ENCODE measurements at places on chromosomes 1 and 21.

GRCh38 chr1:33818071-33818470 is 45.8 kb upstream of the HMGB4 start:
- DNase-seq, result peak; percentile 15

DNA sequence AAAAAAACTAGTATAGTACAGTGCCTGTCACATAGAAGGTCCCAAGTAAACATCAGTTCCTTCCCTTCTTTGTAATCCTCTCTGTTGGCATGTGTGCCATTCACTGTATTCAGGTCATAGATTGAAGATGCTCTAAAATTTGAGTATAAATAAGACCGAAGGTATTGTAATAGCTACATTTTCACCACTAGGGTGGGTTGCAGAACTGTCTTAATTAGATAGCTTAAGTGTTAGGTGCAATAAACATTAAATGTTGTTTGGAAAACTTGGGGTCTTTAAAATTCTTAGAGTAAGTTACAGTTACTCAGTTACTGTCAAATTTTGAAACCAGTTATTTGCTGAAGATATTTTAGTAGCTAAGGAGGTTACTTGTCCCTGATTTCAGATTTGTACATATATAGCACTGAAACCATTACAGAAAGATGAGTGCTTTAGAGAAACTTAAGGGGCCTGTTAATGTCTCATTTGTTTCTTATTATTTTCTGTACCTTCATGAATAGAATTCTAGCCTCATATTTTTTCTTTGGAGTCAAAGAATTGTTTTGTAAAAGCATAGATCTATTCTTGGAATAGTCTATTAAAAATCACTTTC is 24.3 kb downstream of the PER3 start:
- DNase-seq, result peak; percentile 60

- peak; percentile 87 for DNase-seq
Measured at GRCh38 chr1:26417111-26417759, 6.6 kb downstream of the LIN28A start.

DNA sequence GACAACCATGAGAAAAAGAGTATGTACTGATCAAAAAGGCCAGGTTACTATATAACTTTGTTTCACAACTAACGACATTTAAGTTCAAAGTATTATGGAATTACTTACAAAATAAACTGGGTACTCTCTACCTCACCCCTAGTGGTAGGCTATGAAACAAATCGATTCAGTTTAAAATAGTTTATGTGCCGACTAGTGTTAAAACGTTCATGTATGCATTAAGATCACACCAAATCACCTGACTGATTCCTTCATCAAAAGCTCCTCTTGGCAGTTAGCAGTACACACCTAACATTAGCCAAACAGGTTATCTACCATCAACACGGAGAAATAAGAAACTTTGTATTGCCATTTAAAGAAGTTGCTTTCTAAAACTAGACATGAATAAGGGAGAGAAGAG is 137.1 kb downstream of the AKT3 start:
- no peak for DNase-seq

DNA sequence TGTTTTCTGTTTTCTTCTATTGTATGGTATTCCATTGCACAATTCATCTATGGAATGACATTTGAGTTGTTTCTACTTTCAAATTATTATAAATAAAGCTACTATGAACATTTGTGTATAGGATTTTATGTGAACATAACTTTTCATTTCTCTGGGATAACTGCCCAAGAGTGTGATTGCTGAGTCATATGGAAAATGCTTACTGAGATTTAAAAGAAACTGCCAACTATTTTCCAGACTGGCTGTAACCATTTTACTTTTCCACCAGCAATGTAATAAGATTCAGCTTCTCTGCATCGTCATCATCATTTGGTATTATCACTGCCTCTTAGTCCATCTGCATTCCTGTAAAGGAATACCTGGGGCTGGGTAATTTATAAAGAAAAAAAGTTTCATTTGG is 779.6 kb upstream of the PRMT6 start:
- DNase-seq, result peak; percentile 1

DNA sequence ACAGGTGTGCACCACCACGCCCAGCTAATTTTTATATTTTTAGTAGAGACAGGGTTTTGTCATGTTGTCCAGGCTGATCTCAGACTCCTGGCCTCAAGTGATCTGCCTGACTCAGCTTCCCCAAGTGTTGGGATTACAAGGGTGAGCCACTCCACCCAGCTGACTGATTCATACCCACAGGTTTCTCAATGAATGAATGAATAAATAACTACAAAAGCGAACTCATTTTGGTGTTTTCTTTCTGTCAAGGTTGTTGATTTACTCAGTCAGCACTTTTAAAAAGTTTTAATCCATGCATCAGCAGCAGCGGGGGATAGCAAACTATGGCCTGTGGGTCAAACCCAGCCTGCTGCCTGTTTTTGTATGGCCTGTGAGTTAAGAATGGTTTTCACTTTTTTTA is 217.5 kb downstream of the FAF1 start:
- peak; percentile 84 for DNase-seq

- DNase-seq, result no peak
Measured at GRCh38 chr1:85799737-85800136, 91.5 kb upstream of the ZNHIT6 start.

DNA sequence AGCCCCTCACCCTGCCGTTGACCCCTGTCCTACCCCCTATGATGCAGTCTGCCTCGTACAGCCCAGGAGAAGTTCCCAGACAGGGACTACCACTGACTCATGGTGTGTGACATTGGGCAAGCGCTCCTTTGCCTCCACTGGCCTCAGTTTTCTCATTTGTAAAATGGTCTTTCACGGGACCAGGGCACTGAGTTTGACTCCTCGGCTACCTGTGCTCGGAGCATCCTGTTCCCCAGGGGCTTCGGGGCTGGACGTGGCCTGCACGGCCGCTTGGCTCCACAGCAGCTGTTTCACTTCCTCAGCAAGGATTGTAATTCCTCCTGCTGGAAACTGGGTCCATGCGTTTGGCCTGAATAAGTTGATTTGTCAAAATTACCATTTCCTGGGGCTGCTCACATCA is 277.3 kb downstream of the MATN1 start:
- DNase-seq, result no peak

DNA sequence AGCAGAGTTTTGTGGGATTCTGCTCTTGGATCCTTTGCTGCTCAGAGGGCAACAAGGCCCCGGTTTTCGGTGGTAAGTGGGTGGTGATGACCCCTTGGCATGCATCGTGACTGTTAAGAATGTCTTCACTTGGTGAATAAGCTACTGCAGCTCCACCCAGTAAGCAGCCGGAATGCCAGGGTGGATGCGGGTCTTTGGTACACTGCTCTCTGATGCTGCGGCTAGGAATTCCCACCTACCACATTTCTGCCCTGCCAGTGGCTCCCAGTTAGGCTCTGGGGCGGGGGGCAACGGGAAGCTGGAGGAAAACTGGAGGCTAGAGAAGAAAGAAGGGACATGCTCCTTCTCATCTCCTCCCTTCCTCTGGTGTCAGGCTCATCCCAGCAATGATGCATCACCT is 180.4 kb upstream of the GALNT2 start:
- no peak for DNase-seq

DNA sequence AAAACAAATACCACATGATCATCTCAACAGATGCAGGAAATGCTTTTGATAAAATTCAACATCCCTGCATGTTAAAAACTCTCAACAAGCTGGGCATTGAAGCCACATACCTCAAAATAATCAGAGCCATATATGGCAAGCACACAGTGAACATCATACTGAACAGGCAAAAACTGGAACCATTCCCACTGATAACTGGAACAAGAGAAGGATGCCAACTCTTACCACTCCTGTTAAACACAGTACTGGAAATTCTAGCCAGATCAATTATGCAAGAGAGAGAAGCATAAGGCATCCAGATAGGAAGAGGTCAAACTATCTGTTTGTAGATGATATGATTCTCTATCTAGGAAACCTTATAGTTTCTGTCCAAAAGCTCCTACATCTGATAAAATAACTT is 91.6 kb downstream of the DNAH14 start:
- no peak for DNase-seq

DNA sequence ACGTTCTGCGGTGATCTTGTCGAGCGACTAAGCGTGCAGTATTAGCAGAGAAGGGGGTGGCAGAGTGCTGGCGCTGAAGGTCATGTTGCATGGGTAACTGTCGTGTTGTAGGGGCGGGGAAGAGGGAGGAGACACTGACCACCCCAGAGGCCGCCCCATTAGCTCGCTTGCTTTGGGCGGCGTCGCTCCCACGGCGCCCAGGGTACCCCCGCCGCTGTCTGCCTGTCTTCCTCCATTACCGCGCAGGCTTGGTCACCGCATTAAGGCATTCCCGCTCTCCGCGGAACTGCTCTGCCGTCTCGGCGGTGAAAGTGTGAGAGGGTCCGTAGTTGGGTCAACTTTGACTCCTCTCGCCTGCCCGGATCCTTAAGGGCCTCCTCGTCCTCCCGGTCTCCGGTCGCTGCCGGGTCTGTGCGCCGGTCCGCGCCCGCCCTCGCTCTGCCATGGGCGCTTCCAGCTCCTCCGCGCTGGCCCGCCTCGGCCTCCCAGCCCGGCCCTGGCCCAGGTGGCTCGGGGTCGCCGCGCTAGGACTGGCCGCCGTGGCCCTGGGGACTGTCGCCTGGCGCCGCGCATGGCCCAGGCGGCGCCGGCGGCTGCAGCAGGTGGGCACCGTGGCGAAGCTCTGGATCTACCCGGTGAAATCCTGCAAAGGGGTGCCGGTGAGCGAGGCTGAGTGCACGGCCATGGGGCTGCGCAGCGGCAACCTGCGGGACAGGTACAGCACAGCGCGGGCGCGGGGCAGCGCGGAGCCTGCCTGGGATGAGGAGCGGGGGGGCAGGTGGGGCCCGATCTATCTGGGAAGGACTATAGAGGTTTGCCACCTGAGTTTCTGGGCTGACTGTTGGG is at the start of gene MTARC2:
MTARC2 (plus strand) TSS at position 234 of the 846 bp plus-strand sequence; CDS start at position 444, 210 bp downstream.
- peak; percentile 57 for DNase-seq

- DNase-seq, result no peak
Measured at GRCh38 chr1:86247597-86248279, 91.2 kb upstream of the COL24A1 start.

DNA sequence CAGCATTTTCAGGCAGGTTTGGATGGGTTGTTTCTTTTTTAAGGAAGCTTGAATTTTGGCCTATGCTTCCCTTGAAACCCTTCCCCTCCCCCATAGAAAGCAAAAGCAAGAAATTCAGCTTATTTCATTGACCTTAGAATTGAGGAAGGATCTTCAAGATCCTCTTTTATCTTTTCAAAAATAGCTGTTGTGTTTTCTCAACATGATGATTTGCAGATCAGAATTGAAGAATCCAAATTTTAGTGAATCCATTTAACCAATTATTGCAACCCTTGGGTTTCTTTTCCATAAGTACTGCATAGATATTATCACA is 73.7 kb downstream of the LRRC8C start:
- DNase-seq, result no peak

GRCh38 chr1:181079920-181080319 is 8.6 kb upstream of the IER5 start:
- DNase-seq, result no peak

- no peak for DNase-seq
Measured at GRCh38 chr1:41479000-41479807, 5.3 kb downstream of the EDN2 start.

GRCh38 chr1:228150461-228151179 is 890 bp downstream of the GJC2 start:
- DNase-seq, result no peak

DNA sequence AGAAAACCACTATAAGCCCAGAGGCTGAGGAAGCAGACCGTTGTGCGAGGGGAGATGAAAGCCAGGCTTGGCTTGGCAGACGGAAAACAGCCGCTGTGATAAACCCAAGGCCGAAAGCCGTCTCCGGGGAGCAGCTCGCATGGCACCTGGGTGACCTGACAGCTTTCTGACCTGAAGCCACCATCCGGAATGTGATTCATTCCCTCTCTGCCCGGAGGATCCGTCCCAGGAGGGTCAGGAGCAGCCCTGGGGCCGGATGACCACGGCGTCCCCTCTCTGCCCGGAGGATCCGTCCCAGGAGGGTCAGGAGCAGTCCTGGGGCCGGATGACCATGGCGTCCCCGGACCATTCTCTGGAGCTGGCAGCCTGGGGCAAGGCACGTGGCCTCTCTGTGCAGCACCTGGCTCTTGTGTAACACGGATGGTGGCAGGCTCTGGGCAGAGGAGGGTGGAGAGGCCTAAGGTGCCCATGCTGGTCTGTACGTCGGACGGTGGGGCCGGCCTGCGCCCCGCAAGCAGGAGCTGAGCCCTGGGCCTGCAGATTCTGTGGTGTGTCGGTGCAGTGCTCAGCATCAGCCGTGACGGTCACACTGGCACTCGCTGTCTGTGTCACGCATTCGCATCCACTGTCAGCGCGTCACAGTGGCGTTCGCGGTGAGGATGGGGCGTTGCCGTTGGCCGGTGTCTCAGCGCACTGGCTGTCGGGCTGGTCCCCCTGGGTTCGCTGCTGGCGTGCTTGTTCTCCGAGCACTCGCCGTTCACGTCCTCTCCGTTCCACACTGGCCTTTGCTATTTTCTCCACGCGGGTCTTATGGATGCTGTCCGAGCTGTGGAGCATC is 50.3 kb downstream of the SLX9 start:
- no peak for DNase-seq

- DNase-seq, result no peak
Measured at GRCh38 chr1:90621986-90622385, 95.1 kb downstream of the BARHL2 start.

DNA sequence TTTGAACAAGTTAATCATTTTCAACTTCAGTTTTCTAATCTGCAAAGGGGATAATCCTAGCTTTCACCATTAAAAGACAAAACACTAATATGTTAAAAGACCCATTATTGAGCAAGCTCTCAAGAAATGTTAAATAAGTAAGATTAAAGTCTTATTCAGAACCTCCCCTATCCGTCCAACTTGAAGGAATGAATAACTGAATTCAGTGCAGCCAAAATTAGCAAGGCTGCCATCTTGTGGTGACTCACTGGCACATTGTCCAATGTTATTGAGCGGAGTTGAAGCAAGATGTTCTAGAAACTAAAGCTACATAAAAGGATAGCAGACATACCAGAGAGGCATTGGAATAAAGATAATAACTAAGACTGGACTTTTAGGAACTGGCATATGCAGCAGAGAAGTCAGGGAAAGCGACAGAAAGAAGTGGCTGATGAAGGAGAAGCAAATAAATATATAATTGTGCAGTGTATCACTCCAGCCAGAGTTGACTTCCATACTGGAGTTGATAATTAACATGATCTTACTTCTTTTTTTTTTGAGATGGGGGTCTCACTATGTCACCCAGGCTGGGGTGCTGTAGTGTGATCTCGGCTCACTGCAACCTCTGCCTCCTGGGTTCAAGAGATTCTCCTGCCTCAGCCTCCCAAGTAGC is 8.2 kb upstream of the CAP1 start:
- peak; percentile 68 for DNase-seq

DNA sequence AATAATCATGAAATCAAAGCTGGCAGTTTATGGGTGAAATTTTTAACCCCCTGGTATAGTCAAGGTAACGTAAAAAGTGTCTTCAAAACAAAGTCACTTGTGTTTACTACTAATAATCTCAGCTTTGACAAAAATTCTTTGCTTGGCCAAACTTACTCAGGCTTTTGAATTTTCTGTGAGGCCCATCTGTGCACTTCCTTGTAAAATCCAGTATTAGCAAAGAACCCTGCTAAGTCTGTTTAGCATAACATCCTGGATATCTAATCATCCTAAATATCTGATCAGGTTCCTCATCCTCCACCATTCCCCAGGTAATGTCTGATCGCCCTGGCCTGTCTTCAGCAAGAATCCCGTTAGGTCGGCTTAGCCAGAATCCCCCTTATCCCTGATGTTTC is 3.0 kb downstream of the LYST start:
- DNase-seq, result no peak

GRCh38 chr1:59879574-59879973 is 47.0 kb downstream of the CYP2J2 start:
- DNase-seq, result peak; percentile 77

- DNase-seq, result no peak
Measured at GRCh38 chr1:225544263-225544662, 108.7 kb downstream of the ENAH start.

Measured in bronchial epithelial cell (primary cell).